ENCODE measurements at places on chromosomes 6 and 20.

- no peak for DNase-seq
These were observed 15.3 kb upstream of the CCN2 start for GRCh38 chr6:131966443-131966842.

DNA sequence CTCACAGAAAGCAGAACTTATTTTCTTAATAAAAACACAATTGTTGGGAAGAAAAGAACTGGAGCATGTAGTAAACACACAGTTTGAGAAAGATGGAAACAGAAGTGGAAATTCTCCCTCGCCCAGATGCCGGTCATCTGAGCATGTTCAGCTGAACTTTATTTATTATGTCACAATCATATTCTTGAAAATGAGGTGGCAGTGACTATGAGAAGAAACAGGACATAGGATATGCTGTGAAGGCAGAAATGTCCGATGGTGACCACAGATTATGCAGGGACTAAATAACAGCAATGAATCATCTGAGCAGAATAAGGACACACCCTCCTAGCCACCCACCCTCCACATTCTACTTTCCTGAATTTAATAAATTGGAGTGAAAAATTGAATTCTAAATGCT is 425.3 kb upstream of the NOX3 start:
- no peak for DNase-seq

GRCh38 chr6:137025786-137026730 is 18.7 kb downstream of the IL20RA start:
- DNase-seq: no peak

- no peak for DNase-seq
These were observed at the start of gene DEFB123 for GRCh38 chr20:31440012-31440659. TSS of gene DEFB123 (plus strand) at chr20:31440632. CDS start at chr20:31440699, 67 bp downstream.

DNA sequence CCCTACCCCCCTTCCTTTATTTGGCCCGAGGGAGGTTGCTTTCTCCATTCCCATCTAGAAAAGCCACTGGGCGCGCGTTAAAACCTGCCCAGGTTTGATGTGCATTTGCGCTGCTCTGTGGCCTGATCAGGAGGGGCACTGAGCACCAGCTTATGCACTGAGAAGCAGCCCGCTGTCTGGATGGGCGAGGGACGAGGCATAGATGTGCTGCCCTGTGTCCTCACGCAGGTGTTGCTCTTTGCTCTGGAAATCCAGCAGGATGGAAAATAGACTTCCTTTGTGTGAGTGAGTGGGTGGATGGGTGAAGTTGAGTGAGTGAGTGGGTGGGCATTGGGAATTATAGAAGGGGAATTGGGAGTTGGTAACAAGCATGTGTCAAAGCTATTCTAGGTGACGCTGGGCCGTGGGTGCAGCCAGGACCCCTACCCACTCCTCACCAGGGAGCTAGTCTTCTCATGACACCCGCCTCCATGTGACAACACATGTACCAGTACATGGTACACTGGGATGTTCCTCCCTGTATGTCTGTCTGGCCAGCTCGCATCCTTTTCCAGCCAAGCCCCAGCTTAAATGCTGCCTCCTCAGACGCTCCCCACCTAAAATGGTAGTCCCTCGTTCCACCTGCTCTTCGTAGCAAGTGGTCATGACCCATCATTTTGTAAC is 162.6 kb downstream of the DTNBP1 start:
- DNase-seq: peak; percentile 45

DNA sequence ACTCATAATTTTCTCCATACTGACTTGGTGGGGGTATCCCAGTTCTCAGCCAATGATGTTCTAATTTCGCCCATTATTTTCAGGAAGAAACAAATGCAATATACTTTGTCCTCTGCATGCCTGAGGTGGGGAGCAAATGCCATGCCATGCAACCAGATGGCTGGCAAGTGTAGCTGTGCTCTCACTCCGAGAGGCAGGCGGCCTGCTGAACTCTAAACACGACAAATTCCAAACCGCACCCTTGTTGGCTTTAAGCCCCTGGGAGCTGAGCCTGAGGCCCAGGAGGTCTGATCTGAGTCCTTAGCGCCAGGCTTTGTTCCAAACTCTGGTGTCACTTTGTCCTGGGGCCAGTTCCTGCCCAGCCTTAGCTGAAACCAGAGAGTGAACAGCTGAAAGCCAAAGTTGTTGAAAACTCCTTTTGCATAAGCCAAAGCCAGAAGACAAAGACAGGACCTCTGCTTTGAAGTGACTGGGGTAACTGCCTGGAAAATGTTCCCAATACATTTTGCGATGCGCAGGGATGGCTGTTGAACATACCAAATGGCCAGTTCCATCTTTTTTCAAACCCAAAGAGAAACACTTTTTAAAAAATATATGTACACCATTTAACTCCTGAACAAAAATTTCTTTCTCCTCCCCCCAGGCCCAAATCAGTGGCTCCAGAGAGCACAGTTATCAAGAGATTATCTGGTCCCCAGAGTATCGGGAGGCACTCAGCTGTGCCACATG is 46.2 kb downstream of the TTI1 start:
- peak; percentile 47 for DNase-seq

DNA sequence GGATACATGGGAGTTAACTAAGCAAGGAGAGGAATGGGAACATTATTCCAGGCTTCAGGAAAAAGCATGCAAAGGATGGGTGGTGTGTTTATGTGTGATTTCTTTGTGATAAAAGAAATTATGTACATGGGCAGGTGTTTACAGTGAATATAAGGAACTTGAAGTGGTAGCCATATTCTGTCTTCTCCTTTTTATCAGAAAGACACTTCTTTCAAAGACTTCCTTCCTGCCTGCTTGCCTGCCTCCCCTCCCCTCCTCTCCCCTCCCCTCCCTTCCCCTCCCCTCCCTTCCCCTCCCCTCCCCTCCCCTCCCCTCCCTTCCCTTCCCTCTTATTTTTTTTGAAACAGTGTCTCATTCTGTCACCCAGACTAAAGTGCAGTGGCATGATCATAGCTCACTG is 14.4 kb downstream of the CYB5R4 start:
- DNase-seq: no peak

DNA sequence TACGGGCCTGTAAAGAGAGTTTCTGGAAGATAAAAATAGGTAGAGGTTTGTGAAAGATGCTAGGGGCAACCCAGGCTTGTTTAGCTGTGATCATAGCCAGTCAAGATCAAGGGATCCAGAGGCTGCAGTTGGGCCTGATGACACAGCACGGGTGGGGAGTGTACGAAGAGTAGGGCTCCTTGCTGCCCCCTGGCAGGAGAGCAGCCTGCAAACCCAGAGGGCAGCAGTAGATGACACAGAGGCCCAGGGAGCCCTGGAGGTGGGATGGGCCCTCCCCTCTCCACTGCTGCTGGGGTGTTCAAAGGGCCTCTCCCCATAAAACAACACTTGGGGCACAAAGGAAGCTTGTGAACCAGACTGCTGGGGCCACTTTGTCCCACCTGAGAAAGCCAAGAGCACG is 47.2 kb downstream of the VEGFA start:
- no peak for DNase-seq

- DNase-seq: no peak
These were observed 15.9 kb upstream of the MDGA1 start for GRCh38 chr6:37713529-37714119.

GRCh38 chr20:32034581-32035425 is 17.2 kb upstream of the HCK start:
- DNase-seq: peak; percentile 82

GRCh38 chr20:44071526-44072111 is 115.4 kb downstream of the JPH2 start:
- DNase-seq: no peak

- no peak for DNase-seq
These were observed 532.8 kb downstream of the RFPL4B start for GRCh38 chr6:112879920-112880413.

DNA sequence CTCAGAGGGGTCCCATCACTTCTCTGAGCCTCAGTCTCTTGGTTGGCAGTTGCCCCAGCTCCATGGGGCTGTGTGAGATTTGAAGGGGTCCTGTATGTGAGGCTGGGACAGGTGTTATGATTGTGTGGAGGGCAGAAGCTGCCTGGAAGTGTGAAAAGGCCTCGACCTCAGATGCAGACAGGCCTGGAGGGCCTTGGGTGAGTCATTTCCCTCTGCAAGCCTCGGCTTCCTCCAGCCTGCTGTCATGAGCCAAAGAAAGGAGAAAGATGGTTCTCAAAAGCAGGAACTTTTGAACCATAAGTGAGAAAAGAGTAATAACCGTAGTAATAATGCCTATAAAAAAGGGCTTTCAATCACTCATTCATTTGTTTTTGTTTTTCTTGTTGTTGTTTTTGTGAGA is 37.5 kb downstream of the SNAI1 start:
- DNase-seq: no peak

DNA sequence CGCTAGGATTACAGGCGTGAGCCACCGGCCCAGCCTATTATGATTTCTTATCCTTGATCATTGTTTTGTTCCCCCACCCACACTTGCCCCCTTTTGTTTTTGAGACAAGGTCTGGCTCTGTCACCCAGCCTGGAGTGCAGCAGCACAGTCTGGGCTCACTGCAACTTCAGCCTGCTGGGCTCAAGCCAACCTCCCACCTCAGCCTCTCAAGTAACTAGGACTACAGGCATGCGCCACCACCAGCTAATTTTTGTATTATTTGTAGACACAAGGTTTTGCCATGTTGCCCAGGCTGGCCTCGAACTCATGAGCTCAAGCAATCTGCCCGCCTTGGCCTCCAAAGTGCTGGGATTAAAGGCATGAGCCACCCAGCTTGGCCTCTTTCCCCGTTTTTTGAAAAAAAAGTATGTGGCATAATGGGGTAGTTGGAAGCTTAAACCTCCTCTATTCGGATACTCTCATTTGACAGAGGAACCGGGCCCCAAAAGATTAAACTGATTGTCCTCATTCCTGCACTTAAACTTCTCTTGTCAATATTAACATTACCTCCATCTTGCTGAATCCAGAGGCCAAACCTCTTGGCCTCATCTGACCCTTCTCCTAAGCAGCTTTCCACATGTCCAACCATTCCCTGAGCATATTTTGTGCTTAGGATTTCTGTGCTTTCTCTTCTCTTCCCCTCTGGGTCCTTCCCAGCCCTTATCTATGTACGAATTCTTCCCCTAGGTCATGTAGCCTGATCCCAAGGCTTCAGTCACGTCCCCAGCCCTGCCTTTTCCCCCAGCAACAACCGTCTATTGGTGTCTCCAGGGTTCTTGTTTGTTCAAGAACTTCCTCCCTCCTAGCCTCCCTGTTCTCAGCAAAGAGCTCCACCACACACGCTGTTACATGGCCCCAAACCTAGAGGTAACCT is 6.1 kb upstream of the EZR start:
- DNase-seq: peak; percentile 58

GRCh38 chr20:11459090-11459890 is 458.4 kb upstream of the BTBD3 start:
- DNase-seq: no peak

- no peak for DNase-seq
These were observed 117.0 kb downstream of the FARS2 start for GRCh38 chr6:5378331-5378730.

DNA sequence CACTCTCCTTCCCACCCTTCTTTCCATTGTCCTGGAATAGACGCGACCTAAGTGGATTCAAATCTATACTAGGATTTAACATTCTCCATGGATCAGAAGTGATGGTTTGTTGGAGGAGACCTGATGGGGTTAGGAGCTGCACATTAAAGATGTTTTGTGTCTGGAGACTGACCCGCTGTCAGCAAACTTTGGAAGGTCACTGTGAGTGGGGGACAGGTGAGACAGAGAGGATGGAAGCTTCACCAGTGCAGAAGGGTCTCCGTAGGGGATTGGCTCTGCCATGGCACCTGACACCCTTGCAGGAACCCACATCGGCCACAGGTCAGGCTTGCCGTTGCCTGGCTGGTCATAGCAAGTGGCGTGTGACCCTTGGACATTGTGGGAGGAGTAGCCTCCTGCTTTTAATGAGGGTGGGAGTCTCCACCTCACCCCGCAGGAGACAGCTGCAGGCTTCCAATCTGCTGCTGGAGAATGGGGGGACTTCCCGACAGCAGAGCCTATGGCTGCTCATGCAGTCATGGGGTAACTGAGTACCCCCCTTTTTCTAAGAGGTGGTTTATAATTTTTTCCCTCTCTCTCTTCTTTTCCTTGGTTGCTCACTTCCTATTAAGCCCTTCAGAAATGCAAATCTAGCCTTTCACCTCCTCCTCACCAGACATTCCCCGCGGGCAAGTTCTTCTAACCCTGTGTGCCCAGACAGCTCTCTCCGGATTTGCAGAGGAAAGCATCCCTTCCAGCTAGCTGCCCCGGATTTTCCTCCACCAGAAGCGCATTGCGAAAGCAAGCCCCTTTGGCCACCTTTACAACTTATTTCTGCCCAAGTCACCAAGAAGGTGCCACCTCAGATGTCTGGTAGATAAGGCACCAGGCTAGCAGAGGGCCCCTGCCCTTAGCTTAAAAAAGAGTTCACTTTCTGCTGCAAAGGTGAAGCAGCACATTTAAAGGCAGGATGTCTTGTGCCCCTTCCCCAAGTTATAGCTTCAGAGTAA is 53.5 kb downstream of the DACT2 start:
- peak; percentile 70 for DNase-seq

GRCh38 chr6:40762981-40763380 is 175.8 kb upstream of the LRFN2 start:
- DNase-seq: no peak

- no peak for DNase-seq
These were observed 57.4 kb upstream of the FOXC1 start for GRCh38 chr6:1552296-1552761.

GRCh38 chr20:32470025-32470861 is 112.1 kb downstream of the ASXL1 start:
- DNase-seq: no peak

GRCh38 chr6:14348389-14348788 is 230.8 kb downstream of the CD83 start:
- DNase-seq: no peak

DNA sequence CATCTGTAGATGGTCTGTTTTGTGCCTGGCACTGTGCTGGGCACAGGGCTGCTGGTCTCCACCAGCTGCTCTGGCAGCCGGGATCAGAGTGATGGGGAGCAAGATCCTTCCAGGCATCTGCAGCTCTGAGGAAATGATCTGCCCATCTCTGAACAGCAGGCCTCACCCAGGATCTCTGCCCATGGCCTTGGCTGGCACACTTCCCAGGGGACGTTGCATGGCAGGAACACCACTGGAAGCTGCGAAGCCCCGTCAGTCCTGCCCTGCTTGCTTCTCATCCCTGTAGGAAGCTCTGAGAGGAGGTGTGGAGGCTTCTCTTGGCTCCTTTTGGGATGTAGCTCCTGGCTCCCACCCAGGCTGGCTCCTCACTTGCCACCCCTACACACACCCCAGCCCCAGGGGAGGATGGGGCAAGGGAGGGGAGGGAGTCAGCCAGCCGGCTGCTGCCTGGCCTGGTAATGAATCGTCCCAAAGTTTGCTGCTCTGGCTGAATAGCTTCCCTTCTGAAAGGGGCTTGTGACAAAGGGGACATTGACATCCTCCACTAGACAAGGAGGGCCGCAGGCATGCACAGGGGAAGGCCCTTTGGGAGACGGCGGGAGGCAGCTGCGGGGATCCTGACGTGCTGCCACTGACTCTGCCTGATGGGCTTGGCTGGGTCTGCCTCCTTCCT is 108.9 kb downstream of the VEGFA start:
- DNase-seq: no peak

All from lower leg skin (tissue), 4 donors.